ENCODE measurements at places on chromosomes 3 and 15.

DNA sequence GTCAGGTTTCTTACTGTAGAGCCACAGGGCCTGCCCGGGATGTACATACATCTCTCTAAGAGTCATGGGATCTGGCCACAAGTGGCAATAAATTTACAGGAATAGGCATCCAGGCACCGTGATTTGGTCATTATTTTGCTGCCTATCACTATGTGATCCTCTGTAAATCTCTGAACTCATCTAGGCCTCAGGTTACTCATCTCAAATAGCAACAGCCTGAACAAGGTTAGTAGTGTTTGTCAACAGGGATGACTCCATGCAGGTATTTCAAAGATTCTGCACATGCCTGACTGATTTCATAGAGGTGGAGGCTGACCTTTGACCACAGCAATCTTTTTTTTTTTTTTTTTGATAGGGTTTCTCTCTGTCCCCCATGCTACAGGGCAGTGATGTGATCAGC lies 88.8 kb upstream of the TBL1XR1 start:
- no peak for DNase-seq

- no peak for DNase-seq
Measured at GRCh38 chr3:176696816-176697215, 500.5 kb downstream of the TBL1XR1 start.

DNA sequence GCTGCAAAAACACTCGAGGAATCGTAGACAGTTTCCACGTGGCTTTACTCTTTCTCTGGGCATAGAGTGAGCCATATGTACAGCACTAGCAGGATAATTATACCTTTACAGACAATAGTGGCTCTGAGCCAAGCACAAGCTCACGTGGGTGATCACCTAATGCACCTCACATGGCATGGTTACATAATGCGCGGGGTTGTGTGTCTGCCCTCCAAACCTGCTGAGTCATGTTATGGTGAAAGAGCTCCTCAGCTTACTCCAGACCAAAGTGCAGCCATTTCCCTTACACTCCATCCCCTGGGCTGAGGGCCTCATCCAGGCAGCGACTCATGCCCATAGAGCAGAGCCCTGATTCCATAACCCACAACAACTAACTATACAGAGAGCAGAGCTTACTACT lies 1458.4 kb upstream of the CADM2 start:
- no peak for DNase-seq

DNA sequence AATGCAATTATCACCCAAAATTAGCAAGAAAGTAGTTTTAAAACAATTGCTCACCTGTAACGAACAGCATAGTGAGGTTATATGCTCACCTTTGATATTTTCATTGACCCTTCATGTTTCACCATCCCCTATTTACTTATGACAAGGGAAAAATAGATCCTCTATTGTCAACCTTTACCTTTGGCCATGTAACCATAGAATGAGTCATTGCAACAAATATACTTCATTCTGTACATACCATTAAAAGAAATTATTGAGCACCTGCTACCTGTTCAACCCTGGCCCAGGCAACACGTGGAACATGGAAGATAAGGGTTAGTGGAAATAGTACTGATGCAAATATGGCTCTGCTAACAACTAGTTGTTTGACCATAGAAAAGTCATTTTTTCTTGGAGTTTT lies 20.2 kb downstream of the LSAMP start:
- DNase-seq: no peak

GRCh38 chr15:90241343-90242192 lies 7.6 kb downstream of the GDPGP1 start:
- DNase-seq: no peak

GRCh38 chr3:126834596-126835471 lies 130.8 kb downstream of the CHCHD6 start:
- no peak for DNase-seq

GRCh38 chr15:29570948-29571791 lies 251.1 kb downstream of the TJP1 start:
- peak; percentile 21 for DNase-seq

DNA sequence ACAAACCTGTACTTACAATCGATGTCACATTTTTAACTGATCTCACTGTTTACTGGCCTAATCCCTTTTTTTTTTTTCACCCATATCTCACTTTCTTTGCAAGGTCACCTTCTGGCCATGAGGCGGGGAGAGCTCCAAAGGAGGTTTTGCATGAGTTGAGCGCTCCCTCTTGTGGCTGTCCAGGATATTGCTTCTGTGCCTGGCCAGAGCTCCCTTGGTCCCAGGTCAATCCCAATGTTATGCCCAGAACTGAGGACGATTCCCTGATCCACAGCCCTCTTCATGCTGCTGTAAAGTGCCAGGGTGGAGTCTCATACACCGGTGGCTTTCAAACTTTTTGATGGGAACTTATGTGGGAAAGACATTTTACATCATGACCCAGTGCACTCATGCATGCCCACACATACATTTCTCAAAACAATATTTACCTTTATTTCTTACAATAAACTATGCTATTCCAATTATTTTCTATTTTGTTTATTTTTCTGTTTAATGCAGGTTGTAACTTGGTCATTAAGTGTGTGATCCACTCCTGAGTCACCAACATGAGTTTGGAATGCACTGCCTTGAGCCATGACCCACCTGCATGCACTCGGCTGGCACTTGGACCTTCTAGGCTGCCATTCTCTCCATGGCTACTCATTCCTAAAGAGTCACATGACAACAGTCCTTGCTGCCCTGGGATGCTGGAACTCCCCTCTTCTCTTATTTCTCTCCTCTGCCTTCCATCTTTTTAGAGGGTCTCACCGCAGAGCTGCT lies 9.6 kb upstream of the SST start:
- DNase-seq: peak; percentile 41

GRCh38 chr3:149796026-149796425 lies 3.7 kb upstream of the ANKUB1 start:
- DNase-seq: no peak

- no peak for DNase-seq
Measured at GRCh38 chr3:171676601-171677175, 133.6 kb downstream of the PLD1 start.

DNA sequence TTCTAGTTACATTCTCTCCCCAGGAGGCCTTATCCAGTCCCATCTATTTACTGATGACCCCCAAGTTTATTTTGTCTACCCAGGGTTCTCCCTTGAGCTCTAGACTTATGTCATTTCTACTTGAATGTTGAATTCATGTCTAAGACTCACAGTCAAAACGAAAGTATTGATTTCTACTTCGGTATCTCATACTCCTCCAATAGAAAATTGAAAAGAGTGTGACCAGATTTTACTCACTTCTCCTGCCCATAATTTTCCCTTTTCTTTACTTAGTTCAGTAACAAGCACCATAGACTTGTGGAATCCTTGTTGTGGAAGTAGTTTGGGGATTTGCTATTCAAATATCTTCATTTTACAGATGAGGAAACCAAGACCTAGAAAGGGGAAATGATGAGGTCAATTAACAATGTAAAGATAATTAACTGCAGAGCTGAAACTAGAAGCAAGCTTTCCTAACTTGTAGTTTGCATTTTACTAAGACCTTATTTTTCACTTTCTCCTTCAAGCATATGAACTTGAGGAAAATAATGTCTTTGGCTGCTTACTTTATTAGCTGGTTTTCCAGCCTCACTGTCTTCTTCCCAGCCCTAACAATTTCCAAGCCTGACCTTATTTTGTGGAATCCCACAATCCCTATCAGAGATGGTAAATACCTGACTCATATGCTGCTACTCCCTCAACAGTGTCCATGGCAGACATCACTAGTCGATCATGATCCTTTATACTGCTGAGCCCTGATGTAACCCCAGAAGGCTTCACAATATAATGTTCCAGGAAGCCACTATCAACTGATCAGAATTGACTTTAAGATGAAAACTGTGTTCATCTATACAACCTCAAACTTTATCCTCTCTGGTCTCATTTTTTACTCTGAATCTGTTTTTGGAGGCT lies 123.9 kb upstream of the AGBL1 start:
- no peak for DNase-seq

DNA sequence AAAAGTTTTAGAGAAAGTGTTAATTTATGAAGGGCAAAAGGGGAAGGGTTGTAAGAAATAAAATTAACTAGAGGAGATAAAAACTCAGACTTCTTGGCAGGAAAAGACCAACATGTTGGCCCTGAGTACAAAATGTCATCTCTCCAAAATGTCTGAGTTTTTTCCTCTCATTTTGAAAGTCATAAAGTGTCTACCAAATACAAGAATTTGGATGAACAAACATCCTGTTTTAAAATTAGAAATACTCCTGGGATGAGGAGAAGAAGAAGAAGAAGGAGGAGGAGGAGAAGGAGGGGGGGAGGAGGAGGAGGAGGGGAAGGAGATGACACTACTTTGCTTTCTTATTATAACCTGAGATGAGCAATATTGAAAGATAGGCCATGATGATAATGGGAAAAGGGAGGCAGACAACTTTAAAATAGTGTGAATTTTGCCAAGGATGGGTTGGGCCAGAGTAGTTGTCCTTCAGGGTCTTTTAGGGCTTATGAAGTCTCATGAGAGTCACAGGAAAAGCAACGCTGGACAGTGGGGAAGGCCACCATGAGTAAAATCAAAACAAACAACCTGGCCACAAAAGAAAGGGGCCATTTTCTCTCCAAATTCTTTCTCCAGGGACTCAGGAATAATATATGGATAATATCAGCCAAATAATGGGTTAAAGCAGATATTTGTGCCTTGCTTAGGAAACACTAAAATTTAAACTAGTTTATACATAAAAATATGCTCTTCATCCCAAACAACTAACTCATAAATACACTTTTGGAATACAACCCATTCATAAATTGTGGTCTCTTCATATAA lies 632.9 kb downstream of the EPHA3 start:
- no peak for DNase-seq

DNA sequence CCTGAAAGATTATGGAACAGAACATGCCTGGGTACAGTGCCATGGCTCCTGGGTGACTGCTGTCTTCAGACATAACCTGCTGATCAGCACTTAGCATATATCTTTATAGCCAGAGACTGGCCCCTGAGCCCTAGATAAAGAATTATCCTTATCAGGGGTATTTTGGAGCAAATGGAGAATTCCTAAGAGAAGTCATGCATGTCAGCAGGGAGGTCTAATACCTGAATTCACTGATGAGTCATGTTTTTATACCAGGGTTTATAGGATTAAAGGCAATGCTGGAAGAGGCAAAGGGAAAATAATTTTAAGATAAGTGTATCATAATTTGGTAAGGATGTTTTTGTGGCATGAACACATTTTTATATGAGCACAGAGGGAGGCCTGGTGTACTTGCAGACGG lies 159.8 kb downstream of the ADAMTSL3 start:
- no peak for DNase-seq

GRCh38 chr3:134460965-134461364 lies 24.8 kb downstream of the ANAPC13 start:
- no peak for DNase-seq

- DNase-seq: peak; percentile 7
Measured at GRCh38 chr3:36843065-36844051, 79.0 kb upstream of the DCLK3 start.

DNA sequence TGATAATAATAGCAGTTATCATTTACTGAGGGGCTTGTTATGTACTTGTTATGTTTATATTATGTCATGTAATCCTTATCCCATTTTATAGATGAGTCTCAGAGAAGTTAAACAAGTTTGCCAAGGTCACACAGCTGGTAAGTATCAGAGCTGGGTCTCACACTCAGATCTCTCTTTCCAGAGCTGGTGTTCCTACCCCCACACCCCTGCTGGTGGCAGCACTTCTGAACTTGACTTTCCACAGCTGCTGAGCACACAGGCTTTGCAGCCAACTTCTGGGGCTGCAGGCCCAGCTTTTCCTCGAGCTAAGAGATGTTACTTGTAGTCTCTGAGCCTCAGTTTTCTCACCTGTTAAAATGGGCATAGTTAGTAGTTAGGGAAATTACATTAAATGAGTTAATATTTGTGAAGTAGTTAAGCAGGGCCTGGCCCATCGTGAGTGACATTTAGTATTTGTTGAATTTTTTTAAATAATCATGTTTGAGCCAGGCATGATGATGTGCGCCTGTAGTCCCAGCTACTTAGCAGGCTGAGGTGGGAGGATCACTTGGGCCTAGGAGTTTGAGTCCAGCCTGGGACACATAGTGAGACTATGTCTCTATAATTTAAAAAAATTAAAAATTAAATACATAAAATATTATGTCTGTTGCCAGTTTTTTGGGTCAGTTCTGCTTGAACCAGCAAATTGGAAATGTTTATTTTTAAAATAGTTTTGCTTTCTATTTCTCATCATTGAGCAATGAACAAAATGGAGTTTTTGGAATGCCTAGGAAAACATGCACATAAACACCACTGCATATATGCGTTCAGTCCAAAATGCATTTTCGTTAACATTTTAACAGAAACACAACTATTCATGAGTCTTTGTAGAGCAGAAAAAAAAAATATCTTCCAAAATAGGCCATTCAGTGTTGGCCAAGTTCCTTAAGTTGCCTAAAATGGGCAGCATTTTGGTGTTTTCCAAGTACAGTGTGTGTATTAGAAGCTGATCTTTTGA lies 87.3 kb downstream of the SMAD6 start:
- no peak for DNase-seq

Data from occipital lobe (tissue), 3 donors.